ENCODE measurements at places on chromosomes 2 and 18.

DNA sequence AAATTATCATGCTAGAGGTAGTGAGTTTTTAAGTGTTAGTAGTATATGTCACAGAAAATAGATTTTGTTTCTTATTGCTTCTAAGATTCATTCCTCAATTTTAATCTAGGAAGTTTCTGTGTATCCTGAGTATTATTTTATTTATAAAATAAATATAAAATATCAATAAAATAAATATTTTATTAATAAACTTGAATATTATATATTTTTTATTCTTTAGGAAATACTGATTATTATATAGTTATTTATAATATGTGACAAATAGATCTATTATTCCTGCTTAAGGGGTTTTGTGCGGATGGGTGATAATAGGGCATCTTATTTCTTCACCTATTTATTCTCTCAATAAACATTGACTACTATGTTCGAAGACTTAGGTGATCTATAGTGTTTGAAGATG, 191.0 kb downstream of the ZNF407 start:
- DNase-seq = no peak

- DNase-seq = no peak
Measured at GRCh38 chr2:12014088-12014960, 267.9 kb downstream of the LPIN1 start.

DNA sequence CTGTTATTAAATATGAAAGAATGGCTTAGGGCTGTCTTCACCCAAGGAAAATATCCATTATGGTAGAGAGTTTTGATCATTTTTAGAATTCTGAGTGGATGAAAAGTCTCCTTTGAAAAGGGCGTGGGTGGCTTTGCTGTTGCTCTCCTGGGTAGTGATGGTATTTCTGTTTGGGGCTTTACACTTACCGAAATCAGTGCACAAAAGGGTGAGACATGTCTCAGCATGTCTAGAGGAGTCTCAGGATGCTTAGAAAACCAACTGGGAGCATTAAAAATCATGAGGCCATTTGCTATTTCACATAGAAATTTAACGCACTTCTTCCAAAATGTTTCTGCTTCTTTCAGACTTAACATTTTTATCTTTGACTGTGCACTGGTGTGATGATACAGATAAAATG, 49.6 kb downstream of the ZCCHC2 start:
- no peak for DNase-seq

- DNase-seq = no peak
Measured at GRCh38 chr2:120805602-120806001, 69.9 kb downstream of the GLI2 start.

GRCh38 chr2:135942936-135943688, 42.3 kb downstream of the DARS1 start:
- DNase-seq = no peak

GRCh38 chr2:69279211-69279610, 107.8 kb downstream of the GFPT1 start:
- DNase-seq = no peak

- no peak for DNase-seq
Measured at GRCh38 chr2:189830510-189830909, 46.3 kb downstream of the PMS1 start.
